Left ventricle myocardium superior (tissue), 1 donor: ENCODE measurements at places on chromosomes 2 and 18.

- DNase-seq, result no peak
These were observed 199.7 kb downstream of the ADCYAP1 start for GRCh38 chr18:1104181-1104881.

- DNase-seq, result no peak
These were observed 474.2 kb upstream of the MYT1L start for GRCh38 chr2:2805263-2805662.

- no peak for DNase-seq
These were observed 60.7 kb upstream of the ZNF532 start for GRCh38 chr18:58803978-58804377.

DNA sequence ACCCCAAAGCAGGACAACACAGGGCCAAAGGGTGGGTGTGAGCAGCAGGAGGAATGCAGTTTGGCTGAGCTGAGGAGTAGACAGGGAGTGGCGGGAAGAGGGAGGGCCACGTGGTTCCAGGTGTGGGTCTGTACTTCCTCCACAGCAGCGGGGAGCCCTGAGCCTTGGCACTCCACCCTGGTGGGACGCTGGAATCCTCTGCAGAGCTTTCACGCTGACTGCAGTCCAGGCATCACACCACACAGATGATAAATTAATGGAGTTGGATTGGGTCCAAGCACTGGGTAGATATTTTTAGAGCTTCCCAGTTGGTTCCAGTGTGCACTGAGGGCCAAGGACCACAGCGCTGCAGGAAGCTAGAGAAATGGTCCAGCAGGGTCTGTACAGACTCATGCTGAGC lies 67.0 kb upstream of the TMEM200C start:
- peak; percentile 38 for DNase-seq

- no peak for DNase-seq
These were observed 21.5 kb downstream of the KCNIP3 start for GRCh38 chr2:95318431-95319220.

GRCh38 chr2:215712871-215713790 lies 277.3 kb upstream of the FN1 start:
- DNase-seq, result no peak

GRCh38 chr18:48636436-48636835 lies 97.6 kb downstream of the CTIF start:
- DNase-seq, result no peak

- no peak for DNase-seq
These were observed 117.4 kb upstream of the CWC22 start for GRCh38 chr2:180124273-180125139.

- DNase-seq, result no peak
These were observed 4.5 kb downstream of the DYTN start for GRCh38 chr2:206713746-206714145.

- no peak for DNase-seq
These were observed 491.9 kb downstream of the NR4A2 start for GRCh38 chr2:155840661-155841060.

GRCh38 chr2:186862869-186863709 lies 14.1 kb upstream of the ZSWIM2 start:
- no peak for DNase-seq

GRCh38 chr18:50194631-50195532 lies at the start of gene MYO5B:
MYO5B (minus strand) TSS chr18:50195147; CDS start chr18:50194793, 354 bp downstream.
- DNase-seq, result peak; percentile 75

DNA sequence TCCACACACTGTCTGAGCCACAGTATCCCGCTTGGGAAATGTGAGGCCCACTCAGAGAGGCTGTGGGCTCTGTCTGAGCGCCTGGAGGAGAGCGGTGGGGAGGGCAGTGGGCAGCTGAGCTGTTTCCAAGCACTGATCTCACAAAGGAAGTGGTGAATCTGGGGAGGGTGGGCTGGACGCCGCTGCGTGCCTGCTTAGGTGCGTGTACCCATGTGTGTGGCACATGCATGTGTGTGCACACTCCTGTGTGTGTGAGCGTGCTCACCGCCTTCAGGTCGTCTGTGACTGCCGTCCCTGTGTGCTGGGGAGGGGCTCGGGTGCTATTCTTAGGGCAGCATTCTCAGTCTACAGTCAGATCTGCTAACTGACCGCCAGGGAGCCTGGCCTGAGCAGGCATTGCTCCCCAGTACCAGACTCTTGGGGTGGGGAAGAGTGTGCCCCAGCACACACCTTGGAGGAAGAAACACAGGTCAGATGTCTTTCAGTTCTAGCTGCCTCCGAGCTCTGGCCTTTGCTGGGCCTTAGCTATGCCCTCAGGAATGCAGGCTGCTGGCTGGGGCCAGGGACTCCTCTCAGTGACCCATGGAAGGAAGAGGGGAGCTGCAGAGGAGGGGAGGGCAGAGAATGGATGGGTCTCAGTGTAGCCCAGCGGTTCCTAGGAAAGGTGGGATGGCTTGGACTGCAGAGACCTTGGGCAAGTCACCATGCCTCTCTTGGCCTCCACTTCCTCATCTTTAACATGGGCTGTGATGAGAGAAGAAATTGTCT lies 31.4 kb downstream of the KCNIP3 start:
- no peak for DNase-seq

DNA sequence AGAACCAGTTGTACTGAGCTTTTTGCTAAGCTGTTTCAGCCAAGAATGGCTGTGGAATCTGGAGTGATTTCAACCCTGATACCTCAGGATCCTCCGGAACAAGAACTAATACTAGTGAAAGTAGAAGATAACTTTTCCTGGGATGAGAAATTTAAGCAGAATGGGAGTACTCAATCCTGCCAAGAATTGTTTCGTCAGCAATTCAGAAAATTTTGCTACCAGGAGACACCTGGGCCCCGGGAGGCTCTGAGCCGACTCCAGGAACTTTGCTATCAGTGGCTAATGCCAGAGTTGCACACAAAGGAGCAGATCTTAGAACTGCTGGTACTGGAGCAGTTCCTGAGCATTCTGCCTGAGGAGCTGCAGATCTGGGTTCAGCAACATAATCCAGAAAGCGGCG lies 1.6 kb downstream of the ZNF397 start:
- DNase-seq, result no peak

GRCh38 chr2:182393270-182393760 lies 33.5 kb downstream of the PDE1A start:
- no peak for DNase-seq

- DNase-seq, result no peak
These were observed 51.2 kb downstream of the MGAT5 start for GRCh38 chr2:134305109-134305491.

GRCh38 chr18:33062834-33063364 lies 290.1 kb upstream of the KLHL14 start:
- DNase-seq, result no peak

DNA sequence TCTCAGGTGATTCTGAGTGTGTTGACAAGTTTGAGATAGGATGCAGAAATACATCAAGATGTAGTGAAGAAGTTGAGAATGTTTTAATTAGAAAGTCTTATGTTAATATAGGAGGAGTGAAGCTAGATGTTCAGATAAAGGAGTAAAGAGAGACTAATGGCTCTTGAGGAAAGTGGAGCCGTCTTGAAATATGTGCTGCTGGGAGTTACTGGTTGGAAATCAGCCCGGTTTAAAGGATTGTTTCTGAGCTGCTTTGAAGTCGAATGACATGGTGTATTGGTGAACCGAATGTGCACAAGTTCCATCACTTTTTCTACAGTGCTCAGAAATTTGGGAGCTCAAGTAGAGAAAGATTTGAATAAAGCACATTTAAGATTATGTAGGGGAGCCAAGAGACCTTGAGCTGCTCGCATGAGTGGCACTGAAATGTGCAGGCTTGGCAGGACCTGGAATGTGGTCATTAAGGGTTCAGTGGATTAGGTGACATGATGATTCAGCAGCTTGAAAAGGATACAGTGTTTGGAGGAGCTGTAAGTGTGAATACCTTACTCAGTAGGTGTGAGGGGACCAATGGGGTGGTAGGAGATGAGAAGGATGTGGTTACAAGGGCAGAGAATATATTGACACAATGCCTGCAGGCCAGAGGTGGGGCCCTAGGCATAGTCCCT lies 68.6 kb downstream of the CAB39 start:
- DNase-seq, result no peak

- no peak for DNase-seq
These were observed 65.4 kb downstream of the SMAD7 start for GRCh38 chr18:48885266-48885923.

GRCh38 chr18:45355944-45356520 lies 259.2 kb upstream of the SLC14A2 start:
- no peak for DNase-seq

DNA sequence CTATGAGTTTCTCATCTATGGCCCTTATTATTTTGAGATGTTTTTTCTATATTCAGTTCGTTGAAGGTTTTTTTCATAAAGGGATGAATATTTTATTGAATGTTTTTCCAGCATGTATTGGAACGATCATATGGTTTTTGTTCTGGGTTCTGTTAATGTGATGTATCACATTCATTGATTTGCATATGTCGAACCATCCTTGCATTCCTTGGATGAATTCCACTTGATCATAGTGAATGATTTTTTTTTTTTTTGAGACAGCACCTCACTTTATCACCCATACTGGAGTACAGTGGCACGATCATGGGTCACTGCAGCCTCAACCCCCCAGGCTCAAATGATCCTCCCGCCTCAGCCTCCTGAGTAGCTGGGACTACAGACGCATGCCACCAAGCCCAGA lies 5.5 kb upstream of the NEMP2 start:
- no peak for DNase-seq

GRCh38 chr2:232511336-232511890 lies 8.8 kb upstream of the PRSS56 start:
- peak; percentile 52 for DNase-seq

- peak; percentile 92 for DNase-seq
These were observed 73.1 kb downstream of the CACNB4 start for GRCh38 chr2:152025678-152026287.

DNA sequence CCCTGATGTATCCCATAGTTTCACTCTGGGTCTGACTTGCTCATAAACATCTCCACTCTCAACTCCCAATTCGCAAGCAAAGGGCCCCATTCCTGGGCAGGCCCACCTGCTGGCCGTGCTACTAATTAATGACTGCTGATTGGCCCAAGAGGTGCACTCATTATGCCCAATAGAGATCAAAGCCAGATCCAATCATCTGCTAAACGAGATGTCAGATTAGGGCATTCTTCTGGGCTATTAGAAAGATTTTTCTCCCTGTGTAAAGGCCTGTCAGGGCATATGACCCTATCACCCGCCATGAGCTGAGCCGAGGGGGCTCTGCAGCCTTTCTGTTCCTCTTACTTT lies 103.4 kb upstream of the HAAO start:
- no peak for DNase-seq

- DNase-seq, result no peak
These were observed 93.3 kb downstream of the COL5A2 start for GRCh38 chr2:189086250-189086649.

DNA sequence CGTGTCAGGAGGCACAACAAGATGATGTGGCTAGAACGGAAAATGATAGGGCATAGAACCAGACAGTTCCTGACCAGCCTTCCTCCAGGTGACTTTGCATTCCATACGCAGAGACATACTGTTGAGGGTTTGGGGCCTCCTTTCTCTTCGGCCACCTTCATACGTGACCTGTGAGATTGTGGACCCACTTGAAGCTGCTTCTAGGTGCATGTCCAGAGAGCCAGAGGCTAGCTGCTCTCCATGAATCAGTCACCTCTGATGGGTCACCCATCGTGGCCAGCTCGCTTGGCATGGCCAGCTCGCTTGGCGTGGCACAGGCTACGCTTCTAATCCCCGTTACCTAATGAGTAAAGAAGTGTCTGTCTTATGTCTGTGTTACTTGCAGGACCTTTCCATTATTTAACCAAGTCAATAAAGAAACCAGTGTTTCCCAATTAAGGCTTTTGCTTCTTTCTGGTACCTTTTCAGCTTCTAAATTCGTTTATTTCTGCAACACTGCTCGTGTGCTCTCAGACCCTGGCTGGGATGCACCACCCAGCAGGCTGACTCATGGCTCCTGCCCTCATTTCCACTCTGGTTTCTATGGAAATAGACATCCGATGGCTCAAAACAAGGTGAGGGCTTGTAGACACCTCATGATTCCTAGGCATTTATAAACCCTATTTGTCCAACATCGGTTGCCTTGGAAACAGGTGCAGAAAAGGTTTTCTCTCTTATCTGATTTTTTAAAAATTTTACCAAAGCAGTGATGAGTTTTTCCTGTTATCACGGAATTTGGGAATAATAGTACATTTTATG lies 86.7 kb upstream of the B3GNT7 start:
- no peak for DNase-seq

DNA sequence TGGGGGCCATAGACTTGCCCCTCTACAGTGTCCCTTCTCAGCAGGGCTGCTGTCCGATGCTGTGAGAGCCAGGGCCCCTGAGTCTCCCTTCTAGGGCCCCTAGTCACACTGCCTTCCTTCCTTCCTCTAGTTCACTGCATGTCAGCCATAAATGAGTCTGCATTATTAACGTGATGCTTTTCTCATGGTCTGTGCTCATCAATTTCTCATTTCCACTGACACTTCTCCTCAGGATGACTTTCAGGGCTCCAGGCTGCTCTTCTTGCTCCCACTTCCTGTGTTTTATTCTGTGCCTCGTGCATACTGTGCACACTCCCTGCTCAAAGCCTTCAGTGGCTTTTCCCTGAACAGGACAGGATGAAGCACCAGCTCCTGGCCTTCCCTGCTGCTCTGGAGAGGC lies 146.5 kb downstream of the FAM210A start:
- no peak for DNase-seq

DNA sequence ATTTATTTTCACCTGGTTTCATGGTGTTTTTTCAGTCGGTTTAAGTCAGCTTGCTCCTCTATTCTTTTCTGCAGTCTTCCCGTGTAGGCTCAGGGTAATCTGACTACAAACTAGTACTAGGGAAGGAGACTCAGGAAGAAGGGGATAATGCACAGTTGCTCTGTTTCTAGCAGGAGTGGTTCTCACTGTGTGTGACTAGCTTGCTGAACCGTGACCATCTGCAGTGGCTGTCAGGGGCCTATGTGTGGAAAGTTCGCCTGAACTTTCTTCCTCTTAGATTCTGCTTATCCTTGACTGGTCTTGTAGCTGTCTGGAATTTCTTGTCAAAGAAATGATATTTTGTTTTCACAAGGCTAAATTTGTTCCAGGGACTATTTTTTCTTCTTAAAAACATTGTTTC lies 46.3 kb upstream of the AQP4 start:
- DNase-seq, result no peak

DNA sequence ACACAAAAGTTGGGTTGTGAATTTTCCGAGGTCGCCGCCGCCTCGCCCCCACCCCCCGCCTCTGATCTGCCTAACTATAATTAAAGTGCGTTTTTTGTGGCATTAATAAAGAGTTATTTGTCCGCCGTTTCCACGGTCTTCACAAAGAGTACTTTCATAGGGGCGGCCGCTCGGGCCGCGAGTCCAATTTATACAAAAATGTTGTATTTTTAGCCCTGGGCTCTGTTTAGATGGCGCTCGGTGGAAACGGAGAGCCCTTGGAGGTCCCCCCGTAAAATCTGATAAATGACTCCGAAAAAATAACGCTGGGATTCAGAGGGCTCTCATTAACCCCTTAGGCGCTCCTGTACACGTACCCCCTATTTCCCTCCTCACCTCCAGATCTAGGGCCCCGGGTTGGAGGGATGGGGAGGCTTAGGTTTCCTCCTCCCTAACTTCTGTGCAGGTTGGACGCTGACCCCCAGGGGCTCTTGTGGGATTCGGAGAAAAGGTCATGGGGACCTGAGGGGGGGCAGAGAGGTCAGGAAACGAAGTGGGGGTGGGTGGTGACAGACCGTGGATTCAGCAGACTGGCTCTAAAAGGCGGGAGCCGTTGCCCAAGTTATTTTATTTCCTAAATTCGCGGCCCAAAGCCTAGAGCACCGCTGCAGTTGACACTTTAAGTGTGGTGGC lies 1.9 kb downstream of the CYP26B1 start:
- DNase-seq, result no peak
